Stimulated activated CD4-positive, alpha-beta T cell treated with anti-CD3 and anti-CD28 coated beads, Interleukin-12 subunit alpha, Interleukin-12 subunit beta, amount 100 ng/mL, for 48 hours (primary cell): ENCODE measurements at places on chromosomes 7 and 10.

- no peak for DNase-seq
Measured at GRCh38 chr7:99366646-99367045, 7.9 kb upstream of the ARPC1B start.

GRCh38 chr10:75938380-75939122 lies 507.1 kb downstream of the LRMDA start:
- no peak for DNase-seq

DNA sequence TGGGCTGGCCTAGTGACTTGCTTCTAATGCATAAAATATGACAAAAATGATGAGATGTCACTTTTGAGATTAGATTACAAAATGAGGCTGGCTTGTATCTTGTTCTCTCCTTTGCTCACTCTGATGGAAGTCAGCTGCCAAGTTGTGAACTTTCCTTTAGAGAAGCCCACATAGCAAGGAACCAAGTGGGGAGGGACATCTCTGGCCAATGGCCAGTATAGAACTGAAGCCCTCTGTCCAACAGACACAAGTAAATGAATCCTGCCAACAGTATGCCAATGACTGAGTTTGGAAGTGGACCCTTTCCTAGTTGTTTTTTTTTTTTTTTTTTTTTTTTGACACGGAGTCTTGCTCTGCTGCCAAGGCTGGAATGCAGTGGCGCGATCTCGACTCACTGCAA lies 3.3 kb downstream of the ZC3HC1 start:
- no peak for DNase-seq

DNA sequence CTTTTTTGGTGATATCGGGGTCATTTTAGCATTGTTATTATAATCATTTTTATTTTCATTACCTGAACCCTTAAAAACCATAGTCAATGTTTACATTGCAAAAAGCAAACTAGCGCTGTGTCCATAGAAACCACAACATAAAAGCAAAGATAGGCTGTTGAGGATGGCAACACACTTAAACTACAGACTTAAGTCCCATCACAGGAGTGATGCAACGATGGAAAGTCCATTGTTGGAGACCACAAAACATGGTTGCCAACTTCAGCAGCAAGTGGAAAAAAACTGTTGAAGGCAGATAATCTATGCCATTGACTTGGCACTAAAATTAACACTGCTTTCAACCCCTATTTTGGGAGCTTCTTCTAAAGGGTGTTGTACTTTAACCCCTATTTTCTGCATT lies 398.8 kb upstream of the IGFBP3 start:
- DNase-seq: no peak

- no peak for DNase-seq
Measured at GRCh38 chr10:21165489-21165888, 268.4 kb upstream of the NEBL start.

DNA sequence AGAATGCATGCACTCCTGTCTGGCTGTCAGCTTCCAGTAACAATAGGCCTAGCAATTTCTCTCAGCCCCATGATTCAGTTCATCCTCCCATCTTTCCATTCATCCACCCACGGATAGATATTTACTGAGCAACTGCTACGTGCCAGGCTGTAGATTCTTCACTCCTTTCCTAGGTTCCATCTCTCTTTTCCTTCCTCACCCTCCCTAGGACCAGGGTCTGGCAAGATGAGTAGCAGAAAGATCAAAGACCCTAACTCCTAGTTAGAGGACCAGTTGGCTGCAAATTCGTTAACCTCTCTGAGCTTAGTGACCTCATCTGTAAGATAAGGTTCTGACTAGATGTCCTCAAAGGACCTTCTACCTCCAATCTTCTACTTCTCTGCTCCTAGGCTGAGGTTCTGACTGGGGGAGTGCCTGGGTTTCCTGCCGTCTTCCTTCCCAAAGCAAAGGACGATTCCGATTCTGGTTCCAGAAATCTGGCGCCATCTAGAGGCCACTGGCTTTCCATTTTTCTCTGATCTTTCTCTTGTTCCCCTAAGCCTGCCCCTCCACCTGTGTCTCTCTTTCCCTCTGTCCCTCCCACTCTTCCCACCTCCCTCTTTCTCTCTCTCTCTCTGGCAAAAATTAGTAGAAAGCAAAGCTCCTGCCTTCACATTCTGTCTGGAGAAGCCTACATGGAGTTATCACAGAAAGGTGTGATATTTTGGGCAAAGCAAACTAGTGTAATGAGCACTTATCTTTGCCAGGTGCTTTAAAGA lies 26.2 kb downstream of the TBATA start:
- peak; percentile 44 for DNase-seq

DNA sequence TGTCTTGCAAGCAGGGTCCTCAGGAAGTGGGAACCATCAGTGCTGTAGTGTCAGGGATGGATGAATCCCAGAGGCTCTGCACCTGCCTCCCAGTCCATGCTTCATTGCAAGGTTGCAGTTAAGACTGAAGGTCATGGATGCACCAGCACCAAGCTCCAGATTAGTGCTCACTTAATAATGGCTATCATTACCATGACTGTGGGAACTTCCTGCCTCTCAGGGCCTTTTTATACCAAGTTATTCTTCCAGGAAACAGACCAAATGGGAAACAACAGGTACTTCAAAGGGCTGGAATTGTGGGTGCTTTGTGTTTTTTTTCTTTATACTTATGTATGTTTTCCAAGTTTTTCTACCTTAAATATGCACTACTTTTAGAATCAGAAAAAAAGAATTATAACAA lies 197.7 kb downstream of the CYP26A1 start:
- DNase-seq: no peak

- peak; percentile 30 for DNase-seq
Measured at GRCh38 chr10:70272925-70273316, 10.9 kb downstream of the NPFFR1 start.

GRCh38 chr10:21090609-21091082 lies 193.5 kb upstream of the NEBL start:
- DNase-seq: no peak

DNA sequence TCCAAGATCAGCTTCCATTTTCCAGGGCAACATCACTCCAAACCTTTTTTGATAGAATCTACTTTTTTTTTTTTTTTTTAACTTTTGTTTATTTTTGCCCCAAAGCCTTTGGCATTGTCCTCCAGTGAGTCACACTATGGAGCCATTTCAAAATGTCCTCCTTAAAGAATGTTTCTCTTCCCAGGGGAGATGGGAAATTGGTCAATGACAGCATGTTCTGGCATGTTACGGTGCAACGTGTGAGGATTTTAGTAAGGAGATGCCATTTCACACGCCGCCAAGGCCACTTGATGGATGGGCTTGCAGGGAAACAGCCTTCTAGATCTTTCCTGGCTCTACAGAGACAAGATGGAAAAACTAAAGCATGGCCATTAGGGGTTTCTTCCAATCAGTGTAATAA lies 30.7 kb upstream of the TRIL start:
- no peak for DNase-seq

GRCh38 chr10:31761156-31761555 lies 167.5 kb downstream of the ARHGAP12 start:
- no peak for DNase-seq

DNA sequence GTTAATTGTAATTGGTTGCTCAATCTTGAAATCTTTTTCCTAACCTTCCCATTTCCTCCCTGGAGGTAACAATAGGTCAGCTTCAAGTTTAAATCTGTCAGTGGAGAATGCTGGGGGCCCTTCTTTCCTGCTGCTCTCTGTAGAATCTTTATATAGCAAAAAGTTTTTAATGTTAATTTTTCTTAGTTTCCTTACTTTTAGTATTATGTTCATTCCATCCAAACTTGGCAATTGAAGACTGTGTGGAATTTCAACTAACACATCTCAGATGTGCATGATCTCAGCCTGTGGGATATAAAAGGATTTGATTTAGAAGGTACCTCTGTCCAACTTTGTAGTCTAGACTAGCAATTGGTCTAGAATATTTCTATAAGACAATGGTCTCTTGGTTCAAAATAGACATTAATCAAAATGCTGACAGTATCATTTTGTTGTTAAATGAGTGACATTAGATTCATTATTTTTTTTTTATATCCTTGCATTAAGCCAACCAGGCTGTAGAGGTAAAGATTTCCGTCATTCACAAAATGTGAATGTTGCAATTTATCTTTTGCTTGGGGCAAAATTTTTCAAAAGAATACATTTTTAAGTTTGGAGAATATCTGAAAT lies 100.4 kb upstream of the SEMA3A start:
- no peak for DNase-seq

DNA sequence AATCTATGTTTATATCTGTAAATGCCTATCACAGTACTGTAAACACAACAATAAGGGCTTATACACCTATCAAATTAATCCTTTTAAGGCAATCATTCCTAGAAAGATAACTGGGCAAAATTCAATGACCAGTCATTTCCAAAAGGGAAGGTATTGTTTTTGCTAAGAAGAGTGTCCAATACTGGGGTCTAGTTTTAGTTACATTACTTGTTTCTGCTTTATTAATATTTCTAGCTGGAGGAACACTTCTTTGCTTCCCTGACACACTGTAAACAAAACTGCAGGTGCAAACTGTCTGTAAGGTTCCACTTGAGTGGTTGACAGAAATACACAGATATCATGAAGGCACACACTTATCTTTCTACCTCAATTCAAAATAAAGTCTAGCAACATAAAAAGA lies 84.2 kb upstream of the FAM133B start:
- no peak for DNase-seq

- no peak for DNase-seq
Measured at GRCh38 chr7:8937204-8937603, 503.8 kb downstream of the NXPH1 start.

DNA sequence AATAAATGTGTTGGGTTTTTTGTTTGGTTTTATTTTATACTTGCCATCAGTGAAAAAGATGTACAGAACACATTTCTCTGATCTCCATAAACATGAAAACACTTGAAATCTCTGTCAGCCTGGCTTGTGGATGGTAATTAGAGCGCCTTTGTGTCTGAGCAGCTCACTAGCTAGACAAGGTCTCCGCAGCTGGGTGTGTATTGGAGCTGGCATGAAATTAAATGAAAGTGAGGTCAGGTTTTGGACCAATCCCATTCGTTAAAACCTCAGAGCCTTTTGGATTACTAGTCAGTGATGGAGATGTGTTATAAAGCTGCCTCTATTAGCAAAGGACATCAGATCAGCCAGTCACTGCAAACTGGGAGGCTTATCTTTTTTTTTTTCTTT lies 2.7 kb downstream of the FRAT1 start:
- no peak for DNase-seq
